Stimulated activated CD8-positive, alpha-beta memory T cell treated with anti-CD3 and anti-CD28 coated beads, Interleukin-7, amount 100 ng/mL, for 1 hour (primary cell): ENCODE measurements at places on chromosomes 2 and 18.

DNA sequence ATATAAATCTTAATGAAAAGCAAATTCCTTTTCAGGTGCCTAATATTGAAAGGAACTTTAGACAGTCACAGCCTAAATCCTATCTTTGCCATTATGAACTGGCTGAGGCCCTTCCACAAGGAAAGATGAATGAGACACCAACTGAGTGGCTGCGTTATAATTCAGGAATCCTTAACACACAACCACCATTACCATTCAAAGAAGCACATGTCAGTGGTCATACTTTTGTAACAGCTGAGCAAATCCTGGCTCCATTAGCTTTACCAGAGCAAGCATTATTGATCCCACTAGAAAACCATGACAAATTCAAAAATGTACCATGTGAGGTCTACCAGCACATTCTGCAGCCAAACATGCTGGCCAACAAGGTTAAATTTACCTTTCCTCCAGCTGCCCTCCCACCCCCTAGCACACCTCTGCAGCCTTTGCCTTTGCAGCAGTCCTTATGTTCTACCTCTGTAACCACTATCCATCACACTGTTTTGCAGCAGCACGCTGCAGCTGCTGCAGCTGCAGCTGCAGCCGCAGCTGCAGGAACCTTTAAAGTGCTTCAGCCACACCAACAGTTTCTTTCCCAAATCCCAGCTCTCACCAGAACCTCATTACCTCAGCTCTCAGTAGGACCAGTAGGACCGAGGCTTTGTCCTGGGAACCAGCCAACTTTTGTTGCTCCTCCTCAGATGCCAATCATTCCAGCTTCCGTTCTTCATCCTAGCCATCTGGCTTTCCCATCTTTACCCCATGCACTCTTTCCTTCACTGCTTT is 340.1 kb downstream of the ZNF804A start:
- DNase-seq: no peak

- DNase-seq: no peak
Measured at GRCh38 chr18:46547520-46547919, 109.5 kb downstream of the LOXHD1 start.

DNA sequence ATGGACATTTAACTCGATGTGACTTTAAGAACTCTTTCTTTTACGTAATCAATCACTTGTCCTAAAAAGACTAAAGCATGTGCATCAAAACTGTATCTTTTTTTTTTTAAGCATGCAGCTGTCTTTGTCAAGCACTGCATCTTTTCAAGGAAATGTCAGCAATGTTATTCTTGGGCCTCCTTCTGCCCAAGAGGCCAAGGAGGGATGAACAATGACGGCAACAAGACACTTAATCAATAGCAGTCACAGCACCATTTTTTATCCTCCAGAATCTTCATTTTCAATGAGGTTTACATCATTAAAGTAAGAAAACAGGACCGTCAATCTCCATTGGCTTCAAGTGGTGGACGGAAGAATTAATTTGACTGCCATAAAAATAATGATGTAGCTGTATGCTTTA is 253.8 kb downstream of the AFF3 start:
- DNase-seq: no peak

- DNase-seq: no peak
Measured at GRCh38 chr18:43170586-43170985, 55.1 kb upstream of the RIT2 start.

GRCh38 chr2:120261387-120262006 is 8.8 kb downstream of the RALB start:
- DNase-seq: no peak

DNA sequence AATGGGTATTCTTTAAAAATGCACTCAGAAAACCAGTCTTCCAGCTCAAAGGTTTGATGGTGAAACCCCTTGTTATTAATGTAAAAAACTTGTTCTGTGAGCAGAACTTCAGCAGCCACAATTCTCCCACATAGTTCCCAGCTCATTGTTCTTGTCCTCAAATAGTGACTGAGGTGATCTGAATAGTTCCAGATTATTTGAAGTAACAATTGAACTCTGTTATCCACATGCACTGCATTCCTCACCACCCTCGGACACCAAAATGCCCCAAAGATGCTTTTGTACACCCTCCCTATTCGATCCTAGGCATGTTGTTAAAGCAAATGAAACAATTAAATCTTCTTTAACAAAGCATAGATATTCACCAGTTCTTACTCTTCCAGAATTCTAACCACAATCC is 2186.8 kb upstream of the CELF4 start:
- no peak for DNase-seq

- DNase-seq: no peak
Measured at GRCh38 chr2:15914596-15915385, 25.6 kb upstream of the MYCN start.

DNA sequence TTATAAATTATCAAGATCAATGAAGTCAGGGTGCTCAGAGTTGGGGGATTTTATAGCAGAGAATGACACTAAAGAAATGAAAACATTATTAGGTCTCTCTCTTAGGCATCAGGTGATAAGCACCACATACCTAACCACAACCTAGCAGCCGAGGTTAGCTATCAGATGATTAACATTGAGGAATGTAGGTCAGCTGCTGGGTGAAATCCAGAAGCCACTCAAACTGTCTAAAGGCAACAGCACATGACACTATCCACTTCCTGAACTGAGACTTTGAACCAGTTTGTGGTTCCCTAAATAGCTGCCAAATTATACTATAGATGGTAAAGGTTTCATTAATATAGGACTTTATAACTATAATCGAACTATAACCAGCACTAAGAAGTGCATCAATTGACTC is 4.7 kb downstream of the EPG5 start:
- no peak for DNase-seq

GRCh38 chr18:70220628-70221027 is 15.1 kb upstream of the RTTN start:
- no peak for DNase-seq

GRCh38 chr2:113136828-113137775 is 9.7 kb downstream of the IL1RN start:
- DNase-seq: no peak

- DNase-seq: no peak
Measured at GRCh38 chr2:217910875-217911212, 92.0 kb downstream of the TNS1 start.

- no peak for DNase-seq
Measured at GRCh38 chr2:170404846-170405245, 226.9 kb downstream of the MYO3B start.

GRCh38 chr2:180742801-180743200 is 237.6 kb upstream of the UBE2E3 start:
- no peak for DNase-seq

GRCh38 chr2:85160966-85161960 is 28.1 kb downstream of the TCF7L1 start:
- DNase-seq: no peak

DNA sequence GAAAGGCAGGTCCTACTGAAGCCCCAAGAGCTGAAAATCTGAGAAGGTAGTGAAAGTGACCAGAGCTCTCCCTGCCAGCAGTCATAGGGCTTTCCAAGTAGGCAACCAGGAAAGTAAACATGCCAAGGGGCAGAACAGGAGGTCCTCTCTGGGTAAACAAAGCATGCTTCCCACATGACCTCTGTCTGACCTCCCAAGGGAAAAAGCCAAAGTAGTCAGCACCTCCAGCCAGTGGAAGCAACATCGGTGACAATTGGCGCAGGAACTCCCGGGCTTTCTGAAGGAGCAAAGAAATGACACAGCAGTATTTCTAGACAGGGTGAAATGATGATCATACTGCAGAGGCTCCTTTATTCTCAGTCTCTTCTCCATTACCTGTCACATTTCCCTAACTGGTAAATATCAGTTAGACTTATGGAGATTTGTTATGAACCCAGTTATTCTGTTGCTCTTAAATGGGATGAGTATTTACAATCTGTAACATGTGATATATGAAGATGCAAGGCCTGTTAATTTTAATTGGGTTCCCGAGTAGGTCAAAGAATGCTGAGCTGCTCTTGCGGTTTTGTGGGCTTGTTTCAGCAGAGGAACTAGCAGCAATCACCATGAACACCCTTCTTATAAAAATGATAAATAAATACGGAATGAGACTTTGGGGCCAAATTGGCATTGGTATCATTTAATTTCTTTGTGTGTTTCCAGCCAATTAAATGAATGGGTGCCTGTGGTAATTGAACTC is 321.0 kb downstream of the RND3 start:
- DNase-seq: no peak

DNA sequence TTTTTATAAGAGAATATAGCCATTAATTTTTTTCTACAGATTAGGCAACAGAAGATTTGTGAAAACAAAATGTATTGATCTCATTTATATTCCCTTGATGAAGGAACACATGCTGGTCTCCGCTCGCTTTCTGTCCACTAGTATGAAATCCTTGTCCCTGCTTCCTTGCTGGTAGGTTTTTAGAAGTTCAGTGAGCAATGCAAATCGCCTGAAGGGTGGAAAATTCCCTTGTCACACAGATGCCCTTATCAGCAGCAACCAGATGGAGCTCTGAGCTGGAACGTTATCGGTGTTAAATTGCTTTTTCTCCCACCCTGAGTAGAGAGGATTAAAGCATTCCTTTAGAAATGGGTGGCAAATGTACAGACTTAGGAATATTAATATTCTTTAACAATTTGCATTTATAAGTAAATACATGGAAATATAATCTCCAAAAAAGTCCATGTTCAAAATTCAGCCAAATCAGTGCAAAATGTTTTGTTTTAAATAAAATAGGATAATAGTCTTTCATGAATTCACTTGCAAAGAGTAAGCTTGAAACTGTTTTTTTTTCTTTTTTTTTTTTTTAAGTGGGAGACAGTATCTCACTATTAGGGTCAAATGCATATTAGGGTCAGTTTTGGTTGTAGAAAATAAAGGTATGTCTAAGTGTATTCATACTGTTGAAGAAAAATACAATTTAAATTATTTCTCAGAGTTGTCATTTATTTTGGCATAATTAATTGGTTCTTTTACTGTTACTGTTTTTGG is 164.0 kb upstream of the MYO3B start:
- no peak for DNase-seq

DNA sequence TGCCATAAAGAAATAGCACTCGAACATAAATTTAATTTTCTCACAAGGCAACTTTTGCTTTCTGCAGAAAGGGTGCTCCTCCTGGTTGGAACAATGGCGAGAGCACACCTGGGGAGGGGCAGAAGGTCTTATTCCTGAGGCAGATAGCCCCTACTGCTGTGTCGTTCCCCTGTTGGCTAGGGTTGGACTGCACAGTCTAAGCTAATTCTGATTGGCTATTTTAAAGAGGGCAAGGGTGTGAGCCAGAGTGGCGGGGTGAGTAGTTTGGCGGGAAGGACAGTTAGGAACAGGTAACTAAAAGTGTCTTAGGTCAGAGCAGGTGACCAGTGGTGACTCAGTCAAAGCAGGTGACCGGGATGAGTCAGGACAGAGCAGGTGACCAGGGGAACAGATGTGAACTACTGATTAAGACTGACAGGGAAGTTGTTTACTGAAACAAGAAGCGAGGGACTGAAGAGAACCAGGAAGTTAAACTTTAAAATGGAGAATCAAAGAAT is 49.7 kb upstream of the AGAP1 start:
- DNase-seq: no peak

- no peak for DNase-seq
Measured at GRCh38 chr2:69645031-69645431, 1.5 kb upstream of the AAK1 start.

DNA sequence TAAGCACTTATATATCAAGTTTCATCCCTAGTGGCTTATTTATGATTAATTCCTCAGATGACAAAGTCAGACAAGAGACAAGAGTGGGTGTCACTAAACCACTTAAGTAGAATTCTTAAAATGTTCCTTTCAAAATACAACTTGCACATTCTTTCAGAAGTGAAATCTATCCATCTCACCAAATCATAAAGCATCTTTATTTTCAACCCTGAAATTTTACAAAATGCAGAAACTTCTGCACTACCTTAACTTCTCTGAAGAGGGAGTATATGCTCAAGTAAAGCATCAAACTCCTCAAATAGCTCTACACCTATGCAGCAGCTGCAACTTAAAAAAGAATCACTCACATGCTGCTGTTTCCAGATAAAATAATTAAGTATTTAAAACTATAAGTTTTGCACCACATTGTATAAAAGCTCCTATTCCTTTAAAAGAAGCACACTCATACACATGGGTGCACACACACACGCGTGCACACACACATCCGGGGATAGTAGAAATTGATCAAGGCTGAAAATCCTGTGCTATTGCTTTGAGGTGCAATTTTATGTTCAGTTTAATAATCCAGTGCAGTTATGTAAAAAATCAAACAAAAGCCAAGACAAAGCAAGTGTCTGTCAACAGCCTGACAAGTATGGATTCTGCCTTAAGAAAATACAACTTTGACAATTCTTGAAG is 244.5 kb downstream of the TCF4 start:
- no peak for DNase-seq

GRCh38 chr2:181198183-181198864 is 217.9 kb downstream of the UBE2E3 start:
- DNase-seq: no peak

DNA sequence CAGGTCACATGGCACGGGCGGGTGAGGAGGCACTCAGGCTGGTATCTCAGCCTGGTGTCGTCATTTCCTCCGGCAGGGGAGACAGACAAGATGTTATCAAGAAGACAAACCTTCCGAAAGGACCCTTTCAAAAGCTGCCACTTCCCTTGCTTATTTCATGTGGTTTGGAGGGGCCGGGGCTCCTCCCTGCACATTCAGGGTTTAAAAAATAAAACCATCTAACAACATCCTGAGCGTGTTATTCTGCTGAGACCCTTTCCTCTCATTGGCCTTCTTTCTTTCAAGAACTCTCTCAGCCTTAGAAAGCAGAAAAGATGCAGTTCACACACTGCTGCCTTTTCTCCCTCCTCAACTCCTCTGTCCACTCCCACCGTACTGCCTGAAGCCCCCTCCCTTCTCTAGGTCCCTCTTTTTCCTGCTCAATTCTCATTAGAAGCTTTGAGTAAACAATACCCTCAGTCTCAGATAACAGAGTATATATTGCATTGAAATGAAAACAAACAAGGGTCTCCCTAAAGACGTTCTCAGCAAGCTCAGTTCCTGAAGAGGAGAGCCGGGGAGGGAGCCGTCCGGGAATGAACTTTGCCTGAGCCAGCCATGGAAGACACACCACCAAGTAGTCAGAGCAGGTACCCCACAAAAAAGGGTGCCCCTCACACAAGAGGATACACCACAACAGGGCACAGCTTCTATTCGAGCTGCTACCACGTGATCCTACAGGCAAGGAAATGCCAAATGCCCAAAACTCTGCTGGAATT is 9.7 kb downstream of the SMAD7 start:
- DNase-seq: peak; percentile 74

DNA sequence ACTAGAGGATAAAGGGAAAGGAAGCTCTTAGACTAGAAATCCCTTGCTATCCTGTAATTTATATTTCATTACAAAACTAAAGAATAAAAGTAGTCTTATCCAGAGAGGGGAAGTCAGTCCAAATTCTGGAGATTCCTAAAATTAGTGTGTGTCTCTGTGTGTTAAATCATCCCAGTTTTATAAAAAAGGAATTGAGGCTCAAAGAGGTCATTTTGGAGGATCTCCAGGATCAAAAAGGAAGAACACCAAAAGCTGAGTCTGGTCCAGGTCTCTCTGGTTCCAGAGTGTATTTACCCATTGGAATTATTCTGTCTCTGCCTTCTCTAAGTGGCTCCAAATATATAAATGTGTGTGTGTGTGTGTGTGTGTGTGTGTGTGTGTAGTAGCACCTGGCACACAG is 166.7 kb downstream of the NRXN1 start:
- no peak for DNase-seq

GRCh38 chr18:75123113-75123512 is 85.8 kb downstream of the PTGR3 start:
- DNase-seq: no peak

- no peak for DNase-seq
Measured at GRCh38 chr2:64595397-64596176, 58.1 kb downstream of the SERTAD2 start.
